Stimulated activated CD4-positive, alpha-beta T cell treated with anti-CD3 and anti-CD28 coated beads, TNF-alpha, amount 100 ng/mL, for 4 hours (primary cell): ENCODE measurements at places on chromosomes 5 and 9.

GRCh38 chr9:71626395-71626794, 141.9 kb downstream of the CEMIP2 start:
- DNase-seq = no peak

DNA sequence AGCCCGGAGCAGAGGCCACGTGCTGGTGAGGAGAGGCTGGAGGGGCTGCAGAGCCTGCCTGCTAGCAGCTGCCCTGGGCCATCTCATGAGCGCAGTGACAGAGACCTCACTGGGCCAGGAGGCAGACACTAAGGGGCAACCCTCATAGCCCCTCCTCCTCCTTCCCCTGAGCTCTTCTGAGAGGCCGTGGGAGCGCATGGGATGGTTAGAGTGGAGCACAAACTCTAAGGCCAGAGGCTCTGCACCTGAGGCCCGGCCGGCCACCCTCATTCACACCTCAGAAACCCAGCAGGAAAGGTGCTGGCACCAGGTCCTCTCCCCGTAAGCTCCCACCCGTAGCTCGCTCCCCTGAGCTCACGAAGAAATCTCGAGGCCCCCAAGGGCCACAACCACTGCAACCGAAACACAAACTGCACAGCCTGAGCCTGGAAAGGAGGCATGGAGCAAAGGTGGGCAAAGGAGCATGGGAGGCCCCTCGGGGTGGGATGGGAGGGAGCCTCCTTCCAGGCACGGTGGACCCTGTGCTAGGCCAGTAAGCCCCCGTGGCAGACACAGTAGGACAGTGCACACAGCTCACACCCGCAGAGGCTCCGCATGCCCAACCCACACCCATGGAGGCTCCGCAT, 17.7 kb downstream of the CAMSAP1 start:
- DNase-seq = no peak

DNA sequence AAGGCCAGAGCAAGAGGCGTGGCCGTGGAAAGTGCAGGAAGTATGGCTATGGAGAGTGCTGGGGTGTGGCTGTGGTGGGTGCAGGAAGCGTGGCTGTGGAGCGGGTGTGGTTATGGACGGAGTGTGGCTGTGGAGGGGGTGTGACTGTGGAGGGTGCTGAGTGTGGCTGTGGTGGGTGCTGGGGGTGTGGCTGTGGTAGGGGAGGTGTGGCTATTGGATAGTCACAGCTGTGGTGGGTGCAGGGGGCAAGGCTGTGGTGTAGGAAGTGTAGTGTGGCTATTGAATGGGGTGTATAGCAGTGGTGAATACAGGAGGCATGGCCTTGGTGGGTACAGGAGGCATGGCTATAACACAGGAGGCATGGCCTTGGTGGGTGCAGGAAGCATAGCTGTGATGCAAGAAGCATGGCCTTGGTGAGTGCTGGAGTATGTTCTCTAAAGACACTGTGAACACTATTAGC, 40.8 kb upstream of the SPATA31C2 start:
- DNase-seq = no peak

DNA sequence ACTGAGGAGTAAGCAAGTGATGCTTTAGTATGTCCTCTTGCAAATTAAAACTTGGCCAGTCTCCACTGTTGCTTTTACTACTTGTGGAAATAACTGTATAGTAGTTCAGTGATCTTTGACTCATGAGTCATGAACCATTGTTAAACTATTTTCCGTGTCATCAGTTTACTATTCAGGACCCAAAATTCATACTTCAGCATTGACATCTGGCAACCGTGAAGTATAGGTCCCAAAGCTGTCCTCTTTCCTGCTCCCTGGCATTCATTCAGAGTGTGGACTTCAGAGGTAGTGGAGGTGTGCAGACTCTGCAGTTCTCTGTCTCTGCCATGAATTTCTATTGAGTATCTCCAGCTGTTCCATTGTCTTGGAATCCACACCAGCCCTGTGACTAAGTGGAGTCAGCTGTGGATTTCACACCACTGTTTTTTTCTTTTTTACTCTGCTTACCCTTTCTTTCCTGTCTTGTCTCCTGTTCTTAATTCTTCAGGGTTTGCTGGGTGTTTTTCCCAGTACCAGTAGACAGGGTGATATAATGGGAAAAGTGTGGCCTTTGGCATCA, 7.5 kb downstream of the TDRD7 start:
- no peak for DNase-seq

GRCh38 chr5:173745123-173745522, 128.7 kb upstream of the BOD1 start:
- DNase-seq = no peak

DNA sequence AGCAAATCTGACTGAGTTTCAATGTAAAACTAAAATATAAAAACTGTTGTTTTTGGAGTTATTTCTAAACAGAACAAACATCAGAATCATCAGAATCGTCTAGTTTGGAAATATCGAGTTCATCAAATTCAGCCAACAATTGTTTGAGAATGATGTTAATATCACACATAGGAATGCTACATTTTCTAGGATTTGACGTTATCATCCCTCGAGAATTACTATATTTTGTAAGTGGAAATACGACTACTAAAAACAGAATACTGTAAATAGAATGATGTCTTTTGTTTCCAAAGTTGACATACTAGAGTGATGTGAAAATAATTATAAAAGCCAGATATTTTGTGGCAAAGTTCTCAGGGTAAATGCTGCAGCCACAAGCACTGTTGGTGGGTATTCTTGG, 805.9 kb downstream of the TLE1 start:
- no peak for DNase-seq

GRCh38 chr5:100667161-100667630, 132.0 kb downstream of the FAM174A start:
- no peak for DNase-seq

DNA sequence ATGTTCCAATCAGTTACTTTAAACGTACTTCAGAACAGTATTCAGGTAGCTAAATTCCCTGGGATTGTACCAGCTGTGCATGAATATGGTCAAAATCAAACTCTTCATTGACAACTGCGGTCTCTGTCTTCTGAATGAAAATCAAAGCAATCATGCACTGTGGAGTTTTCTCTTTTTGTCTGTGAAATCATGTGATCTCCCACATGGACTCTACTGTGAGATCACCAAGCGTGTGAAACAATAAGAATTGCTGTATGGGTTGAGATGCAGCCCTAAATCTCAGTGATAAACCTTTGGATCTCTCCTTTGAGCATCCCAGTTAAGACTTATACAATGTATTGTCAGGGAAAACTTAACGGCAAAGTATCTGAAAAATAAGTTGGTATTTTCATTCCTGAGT, 6.1 kb downstream of the NRG2 start:
- DNase-seq = no peak

GRCh38 chr9:26870292-26870691, 22.3 kb downstream of the CAAP1 start:
- no peak for DNase-seq

DNA sequence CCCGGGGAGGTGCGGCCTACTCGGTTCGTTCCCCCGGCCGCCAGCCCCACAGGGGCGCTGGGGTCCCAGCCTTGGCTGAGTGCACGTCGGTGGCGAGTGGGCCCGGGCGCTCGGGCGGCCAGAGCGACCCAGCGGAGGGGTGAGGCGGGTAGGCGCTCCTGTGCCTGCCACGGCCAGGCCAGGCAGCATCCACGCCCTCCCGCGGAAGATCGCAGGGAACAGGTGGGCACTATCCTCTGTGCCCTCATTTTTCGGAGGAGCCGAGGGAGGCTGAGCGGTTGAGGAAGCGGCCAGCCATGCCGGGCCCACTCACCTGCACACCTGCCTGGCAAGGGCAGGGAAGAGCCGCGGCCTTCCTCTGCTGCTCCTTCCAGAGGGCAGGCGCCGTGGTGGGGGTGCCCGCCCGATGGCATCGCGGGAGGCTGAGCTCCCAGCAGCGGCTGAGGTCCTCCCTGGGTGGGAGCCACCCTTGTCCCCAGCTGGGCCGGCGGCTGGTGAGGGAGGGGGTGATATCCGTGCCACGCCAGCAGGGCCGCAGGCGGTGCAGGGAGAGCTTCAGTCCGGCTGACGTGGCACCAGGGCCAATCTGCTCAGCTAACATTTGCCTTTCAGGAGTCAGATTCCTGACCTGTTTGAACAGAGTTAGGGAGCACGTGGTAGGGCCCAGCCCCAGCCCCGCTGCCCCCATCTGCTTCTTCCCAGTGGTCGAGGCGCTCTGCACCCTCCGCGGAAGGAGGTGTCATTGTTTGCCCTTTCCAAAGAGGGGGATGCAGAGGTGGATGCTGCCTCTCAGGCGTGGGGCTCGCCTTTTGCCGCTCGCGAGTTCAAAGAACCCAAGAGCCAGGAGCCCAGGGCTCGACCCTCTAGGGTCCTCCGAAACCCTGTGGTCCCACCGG, 1.6 kb upstream of the SEC16A start:
- DNase-seq = peak; percentile 14

DNA sequence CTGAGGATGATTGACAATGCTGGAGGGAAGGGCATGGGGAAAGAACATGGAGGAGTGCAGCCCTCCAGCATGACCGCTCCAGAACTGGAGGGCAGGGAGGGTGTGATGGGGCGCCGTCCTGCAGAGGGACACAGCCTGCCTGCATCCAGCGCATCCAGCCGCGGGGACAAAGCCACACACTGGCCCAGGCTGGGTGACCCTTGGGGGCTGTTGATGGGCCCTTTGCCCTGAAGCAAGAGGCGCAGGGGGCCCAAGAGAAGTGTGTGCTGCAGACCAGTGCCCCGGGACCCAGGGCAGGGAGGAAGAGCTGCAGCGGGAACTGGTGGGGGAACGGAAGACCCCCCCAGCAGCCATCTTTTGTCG, 169.8 kb upstream of the PPP1R26 start:
- no peak for DNase-seq

DNA sequence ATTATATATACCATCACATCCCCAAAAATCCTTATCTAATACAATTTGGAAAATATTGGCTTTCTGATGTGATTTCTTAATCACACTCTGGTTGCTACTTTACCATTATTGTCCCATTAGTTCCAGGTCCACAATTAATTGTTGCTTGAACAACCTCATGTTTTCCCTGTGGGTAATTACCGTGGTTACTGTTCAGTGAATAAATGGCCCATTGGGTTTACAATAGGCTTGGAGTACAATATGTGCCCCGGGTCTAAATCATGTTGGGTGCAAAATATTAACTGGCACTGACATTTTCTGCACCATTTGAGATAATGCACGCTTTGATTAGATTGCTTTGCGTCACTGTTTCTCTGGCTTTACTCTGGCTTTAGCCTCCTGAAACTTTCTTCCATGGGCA, 163.7 kb downstream of the GABBR2 start:
- no peak for DNase-seq

DNA sequence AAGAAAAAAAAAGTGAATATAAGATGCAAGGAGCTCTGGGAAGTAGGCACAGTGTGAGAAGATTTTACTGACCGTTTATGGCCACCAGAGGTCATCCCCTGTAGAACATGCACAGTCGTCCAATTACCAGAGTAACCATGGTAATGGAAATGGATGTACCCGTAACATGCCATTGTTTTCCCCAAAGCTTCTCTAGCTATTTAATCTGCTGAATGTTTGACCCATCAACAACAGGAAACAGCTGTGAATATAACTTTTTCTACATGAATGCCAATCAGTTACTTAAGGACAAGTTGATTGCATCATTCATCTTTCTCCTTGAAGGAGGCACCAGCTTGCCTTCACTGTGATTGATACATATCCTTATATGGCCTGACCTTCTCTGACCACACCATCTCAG, 1967.0 kb upstream of the CDH9 start:
- no peak for DNase-seq

GRCh38 chr5:136766456-136766855, 401.1 kb upstream of the TRPC7 start:
- no peak for DNase-seq

DNA sequence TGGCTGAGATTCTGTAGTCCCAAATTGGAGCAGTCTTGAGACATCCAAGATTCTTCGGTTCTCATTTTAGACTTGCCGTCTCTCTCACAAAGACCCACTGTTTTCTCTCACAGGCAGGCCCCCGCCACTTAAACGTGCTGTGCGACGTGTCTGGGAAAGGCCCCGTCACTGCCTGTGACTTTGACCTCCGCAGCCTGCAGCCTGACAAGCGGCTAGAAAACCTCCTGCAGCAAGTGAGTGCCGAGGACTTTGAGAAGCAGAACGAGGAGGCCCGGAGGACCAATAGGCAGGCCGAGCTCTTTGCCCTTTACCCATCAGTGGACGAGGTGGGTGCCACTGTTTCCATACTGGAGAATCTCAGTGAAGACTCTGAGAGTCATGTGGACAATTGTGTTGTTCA, 97.2 kb downstream of the DOCK8 start:
- no peak for DNase-seq

DNA sequence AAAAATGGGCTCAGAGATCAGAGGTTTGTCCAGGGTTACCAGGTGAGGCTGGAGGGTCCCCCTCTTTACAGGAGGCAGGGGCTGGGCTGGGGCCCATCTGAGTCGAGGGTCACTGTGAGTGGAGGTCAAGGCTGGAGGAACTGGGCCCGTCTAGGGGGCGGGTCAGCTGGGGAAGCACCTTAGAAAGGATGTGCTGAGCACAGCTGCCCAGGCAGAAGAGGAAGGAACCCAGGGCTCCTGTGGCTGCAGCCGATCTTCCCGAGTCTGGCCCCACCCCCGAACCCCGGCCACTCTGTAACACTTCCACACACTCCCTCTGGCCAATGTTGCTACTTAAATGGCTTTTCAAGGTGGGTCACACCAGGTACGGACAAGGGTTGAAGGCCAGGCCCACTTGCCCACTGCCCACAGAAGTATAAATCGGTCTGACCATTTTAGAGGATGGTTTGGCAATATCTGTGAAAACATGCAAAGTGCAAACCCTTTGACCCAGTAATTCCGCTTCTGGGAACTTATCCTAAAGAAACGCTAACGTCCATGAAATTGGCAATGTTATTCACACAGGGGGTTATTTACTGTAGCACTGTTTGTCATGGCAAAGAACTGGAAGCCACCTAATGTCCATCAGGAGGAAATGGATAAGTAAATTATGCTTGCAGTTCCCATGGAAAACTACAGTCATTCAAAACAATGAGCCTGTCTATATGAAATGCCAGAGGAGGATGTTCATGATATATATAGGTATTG, 30.5 kb upstream of the EEIG1 start:
- DNase-seq = no peak

GRCh38 chr9:71250581-71250980, 129.2 kb upstream of the TRPM3 start:
- DNase-seq = no peak

DNA sequence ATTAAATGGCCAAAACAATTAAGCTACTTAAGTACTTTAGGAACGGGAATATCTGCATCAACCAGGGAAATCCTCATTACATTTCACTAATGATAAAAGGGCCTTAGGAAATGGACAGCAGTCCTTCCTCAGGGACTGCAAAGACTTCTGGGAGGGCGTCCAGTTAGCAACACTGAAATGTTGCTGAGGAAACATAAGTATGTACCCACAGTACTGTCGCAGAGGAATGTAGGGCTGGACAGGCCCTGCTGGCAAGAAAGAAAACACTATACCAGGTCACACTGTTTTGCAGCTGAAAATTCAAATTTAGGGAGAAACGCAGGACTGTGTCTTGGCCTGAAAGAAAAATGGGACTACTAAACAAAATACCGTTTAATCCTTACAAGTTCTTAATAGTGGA, 1.3 kb downstream of the C5orf15 start:
- no peak for DNase-seq
